Renal cortex interstitium (tissue), 15 donors: ENCODE measurements at places on chromosomes 16 and 17. TPM values are rescaled to one million over a fixed set of nuclear protein-coding genes. Genes with fewer than 3 reads are reported as not detected.

- no peak for DNase-seq
Observed at GRCh38 chr16:47972246-47972985, 183.4 kb downstream of the ABCC12 start.

- no peak for DNase-seq
Observed at GRCh38 chr16:3147757-3148104, 12.9 kb downstream of the ZNF213 start.

DNA sequence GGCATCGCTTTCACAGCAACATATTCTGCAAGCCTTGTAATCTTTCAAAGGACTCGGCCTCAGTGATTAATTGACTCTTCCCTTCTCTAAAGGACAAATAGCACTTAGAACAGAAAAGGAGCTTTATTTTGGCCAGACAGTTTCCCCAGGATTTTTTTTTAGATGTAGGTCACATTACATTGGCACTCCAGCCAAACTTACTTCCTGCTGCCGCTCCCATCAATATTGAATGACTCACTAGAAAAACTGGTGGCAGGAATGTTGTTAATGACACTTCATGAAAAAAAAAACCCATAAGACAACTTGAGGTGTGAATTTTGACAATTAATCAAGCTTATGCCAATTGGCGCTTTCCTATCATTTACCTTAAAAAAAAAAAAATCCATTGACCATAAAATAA lies 432.6 kb downstream of the TOX3 start:
- DNase-seq = no peak

DNA sequence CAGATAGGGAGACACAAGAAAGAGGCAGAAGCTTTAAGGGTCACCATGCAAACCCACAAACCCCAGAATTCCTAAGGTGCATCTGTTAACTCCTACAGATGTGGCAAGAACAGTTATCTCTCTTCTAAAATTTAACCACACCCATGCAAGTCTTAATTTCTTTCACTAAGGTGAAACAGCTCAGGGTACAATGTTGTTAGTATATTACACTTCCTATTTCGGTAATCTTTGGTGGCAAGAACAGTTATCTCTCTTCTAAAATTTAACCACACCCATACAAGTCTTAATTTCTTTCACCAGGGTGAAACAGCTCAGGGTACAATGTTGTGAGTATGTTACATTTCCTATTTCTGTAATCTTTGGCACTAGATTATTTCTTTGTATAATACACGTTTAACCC lies 6.6 kb downstream of the CCL23 start:
- no peak for DNase-seq

GRCh38 chr17:1119924-1120323 lies 59.9 kb downstream of the ABR start:
- no peak for DNase-seq

Gene RNF222
- not detected for polyA plus RNA-seq

Gene KRTAP3-1
- not detected for polyA plus RNA-seq

- DNase-seq = no peak
Observed at GRCh38 chr16:87982581-87983041, 31.4 kb downstream of the BANP start.

DNA sequence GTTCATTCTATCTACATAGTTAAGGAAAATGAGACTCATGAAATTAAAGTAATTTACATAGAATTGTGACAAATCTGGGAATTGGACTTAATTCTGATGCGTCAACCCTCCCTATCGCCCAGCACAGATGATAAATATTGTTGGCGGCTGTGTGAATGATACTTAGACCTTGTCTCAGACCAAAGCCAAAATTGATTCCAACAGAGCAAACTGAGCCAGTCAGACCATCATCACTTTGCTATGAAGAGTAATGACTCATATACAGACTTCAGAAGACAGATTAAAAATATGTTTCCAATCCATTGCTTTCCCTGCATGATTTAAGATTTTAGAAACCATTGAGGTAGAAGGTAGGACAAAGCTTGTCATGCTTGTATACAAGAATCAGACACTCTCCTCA lies 1156.7 kb upstream of the CDH8 start:
- DNase-seq = no peak

Gene KRTAP2-2
- not detected for polyA plus RNA-seq

- DNase-seq = no peak
Observed at GRCh38 chr17:43332230-43332629, 66.6 kb upstream of the ARL4D start.

DNA sequence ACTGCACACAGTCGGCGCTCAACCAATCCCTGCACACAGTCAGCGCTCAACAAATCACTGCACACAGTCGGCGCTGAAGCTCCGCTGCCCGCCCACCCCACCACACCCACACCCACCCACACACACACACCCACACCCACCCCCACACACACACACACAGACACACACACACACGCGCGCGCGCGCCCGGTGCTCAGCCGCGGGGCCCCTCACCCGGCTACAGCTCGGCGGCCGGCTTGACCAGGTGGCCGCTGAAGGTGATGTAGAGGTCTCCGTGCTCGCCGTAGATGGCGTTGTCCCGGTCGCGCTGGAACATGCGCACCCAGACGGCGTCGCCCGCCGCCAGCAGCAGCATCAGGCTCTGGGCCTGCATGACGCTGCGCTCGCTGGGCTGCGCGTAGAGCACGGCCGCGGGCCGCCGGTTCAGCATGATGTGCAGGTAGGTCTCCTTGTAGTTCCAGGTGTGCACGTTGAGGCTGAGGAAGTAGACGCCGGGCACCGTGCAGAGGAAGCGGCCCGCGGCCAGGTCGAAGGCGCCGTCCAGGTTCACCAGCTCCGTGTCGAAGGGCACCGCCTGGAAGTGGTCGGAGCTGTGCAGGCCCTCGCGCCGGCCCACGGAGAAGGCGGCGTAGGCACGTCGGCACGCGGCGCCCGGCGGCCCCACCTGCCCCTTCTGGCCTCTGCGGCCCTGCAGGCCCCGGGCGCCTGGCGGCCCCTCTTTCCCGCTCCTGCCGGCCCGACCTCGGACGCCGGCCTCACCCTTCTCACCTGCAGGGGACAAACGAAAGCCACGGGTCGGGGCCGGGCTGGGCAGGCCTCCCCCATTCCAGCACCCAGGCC lies 2.5 kb downstream of the C1QTNF8 start:
- DNase-seq = no peak

GRCh38 chr17:82939621-82940135 lies 99.9 kb upstream of the ZNF750 start:
- DNase-seq = no peak

DNA sequence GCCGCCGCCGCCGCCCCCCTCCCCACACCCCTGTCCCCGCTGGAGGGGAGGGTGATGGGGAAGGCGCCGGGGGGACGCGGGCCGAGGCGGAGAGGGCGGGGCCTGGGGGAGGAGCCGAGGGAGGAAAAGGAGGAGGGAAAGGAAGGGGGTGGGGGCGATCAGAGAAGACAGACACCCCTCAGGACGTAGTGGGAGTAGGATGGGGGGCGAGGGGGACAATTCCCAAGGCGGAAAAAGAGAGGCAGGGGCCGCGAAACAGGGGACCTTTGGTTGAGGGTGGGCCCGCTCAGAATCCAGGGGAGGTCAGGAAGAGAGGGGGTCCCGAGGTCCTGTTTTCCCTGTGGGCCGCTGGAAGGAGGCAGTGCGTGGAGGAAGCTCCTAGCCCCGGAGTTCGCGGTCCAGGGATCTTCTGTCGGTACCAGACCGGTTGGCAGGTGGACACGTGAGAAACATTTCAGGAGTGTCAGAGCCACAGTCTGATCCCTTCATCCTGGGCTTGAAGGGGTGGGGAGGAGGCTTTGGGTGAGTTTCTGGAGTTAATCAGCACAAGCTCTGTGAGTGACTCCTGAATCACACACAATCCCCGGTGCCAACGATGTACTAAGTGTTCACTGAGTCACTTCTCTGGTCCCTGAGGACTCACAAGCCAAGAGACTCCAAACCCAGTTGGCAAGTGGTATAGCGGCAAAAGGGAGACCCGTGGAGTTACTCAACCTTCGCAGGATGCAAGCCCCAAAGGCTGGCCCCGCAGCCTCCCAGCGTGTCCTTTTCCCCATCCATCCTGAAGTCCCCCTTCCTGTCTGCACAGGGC lies at the start of gene XYLT1:
TSS of gene XYLT1 (minus strand) at position 53 of the 811 bp plus-strand sequence. CDS start 164 bp downstream, outside the sequence.
- DNase-seq = no peak

GRCh38 chr16:50644729-50645128 lies 36.4 kb downstream of the SNX20 start:
- DNase-seq = no peak

GRCh38 chr17:29036584-29036983 lies 6.4 kb upstream of the PIPOX start:
- no peak for DNase-seq

DNA sequence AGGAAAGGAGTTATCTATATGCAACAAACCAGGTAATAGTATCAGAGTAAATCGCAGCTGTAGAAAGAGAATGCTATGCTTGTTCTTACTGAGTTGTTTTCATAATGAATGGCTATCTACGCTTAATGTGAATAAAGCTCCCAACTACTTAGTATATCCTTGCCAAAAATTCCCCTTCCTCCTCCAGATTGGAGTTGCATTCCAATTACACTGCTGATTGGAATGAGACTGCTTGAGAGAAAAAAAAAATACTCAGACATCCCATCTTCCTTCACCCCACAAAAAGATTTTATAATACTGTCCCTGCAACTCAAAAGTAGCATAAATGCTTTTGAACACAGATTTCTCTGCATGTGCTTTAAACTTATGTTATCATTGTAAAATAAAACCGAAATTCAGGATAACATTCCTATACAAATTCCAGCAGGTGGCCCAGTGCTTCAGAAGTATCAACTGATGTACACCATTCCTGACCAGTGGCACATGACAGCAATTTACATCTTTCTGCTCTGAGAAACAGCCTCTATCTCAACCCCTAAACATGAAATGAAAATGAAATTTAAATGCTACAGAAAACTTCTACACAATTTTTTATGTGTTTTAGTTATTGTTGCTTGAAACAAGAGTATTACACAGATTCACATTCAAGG lies 47.0 kb downstream of the SMURF2 start:
- no peak for DNase-seq

- DNase-seq = no peak
Observed at GRCh38 chr16:50861970-50862411, 120.1 kb downstream of the CYLD start.
